Cardiac atrium fibroblast (primary cell): ENCODE measurements at places on chromosomes 6 and 20. TPM values are rescaled to one million over a fixed set of nuclear protein-coding genes. Genes with fewer than 3 reads are reported as not detected.

Gene KPNA5
- 2.4 and 4.7 TPM in 2 replicates for total RNA-seq

Gene HLA-DRB1
- not detected in 2 replicates for total RNA-seq

Gene C6orf141
- total RNA-seq = 4.5 TPM in 1 of 2 replicates, not detected in the other

Gene SCRT2
- not detected in 2 replicates for total RNA-seq

Gene CLPSL2
- not detected in 2 replicates for total RNA-seq

Gene RSPO3
- total RNA-seq = not detected in 2 replicates

Gene VSX1
- not detected in 2 replicates for total RNA-seq

Gene SALL4
- not detected in 2 replicates for total RNA-seq

Gene FILIP1
- total RNA-seq = 2.7 and 5.7 TPM in 2 replicates

Gene LY6G6C
- not detected in 2 replicates for total RNA-seq

Gene OXT
- total RNA-seq = not detected in 2 replicates
